T-helper 17 cell (primary cell): ENCODE measurements at places on chromosomes 1 and 21.

GRCh38 chr1:89221341-89221740 lies 22.6 kb upstream of the GBP4 start:
- no peak for DNase-seq
- H3K27me3 ChIP-seq = no peaks in the 10 kb centered on the region
- H3K4me1 ChIP-seq = no peaks in the 10 kb centered on the region
- H3K27ac ChIP-seq = no peak overlapping the region
- no peaks in the 10 kb centered on the region for H3K36me3 ChIP-seq
- no peak overlapping the region for H3K4me3 ChIP-seq

DNA sequence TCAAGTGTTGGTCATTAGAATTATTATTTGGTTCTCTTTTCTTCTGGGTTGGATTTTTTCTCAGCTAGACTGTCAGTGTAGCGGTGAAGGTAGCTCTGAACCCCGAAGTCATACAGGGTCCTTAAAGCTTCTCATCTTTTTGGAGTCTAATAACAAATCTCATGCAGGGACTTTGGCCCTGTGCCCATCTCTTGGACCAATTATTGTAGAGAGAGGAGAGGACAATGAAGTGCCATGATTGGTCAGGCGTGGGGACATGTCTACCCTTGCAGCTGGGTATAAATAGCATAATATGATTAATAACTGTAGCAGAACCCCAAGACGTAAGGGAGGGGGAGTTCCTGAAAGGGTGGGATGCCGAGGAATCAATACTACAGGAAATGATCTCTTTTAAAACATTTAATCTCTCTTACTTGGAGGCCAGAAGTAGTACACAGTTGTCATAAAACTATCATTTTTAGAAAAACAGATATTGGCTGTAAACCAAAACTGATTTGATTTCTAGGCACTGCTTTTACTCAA lies 8.8 kb downstream of the MAGI3 start:
- peaks cover 5% of the 10 kb centered on the region for H3K36me3 ChIP-seq
- no peak for DNase-seq
- H3K27ac ChIP-seq = no peak overlapping the region
- H3K4me3 ChIP-seq = no peak overlapping the region

- H3K27ac ChIP-seq = peak overlapping the region; percentile 98
- no peak for DNase-seq
- peaks cover 70% of the 10 kb centered on the region for H3K4me1 ChIP-seq
- H3K36me3 ChIP-seq = peaks cover 31% of the 10 kb centered on the region
Measured at GRCh38 chr1:111197598-111198284, 2.7 kb downstream of the DENND2D start.

GRCh38 chr1:32350785-32351398 lies 11.4 kb downstream of the FAM229A start:
- peaks cover 6% of the 10 kb centered on the region for H3K36me3 ChIP-seq
- H3K4me1 ChIP-seq = peaks cover 52% of the 10 kb centered on the region
- peak overlapping the region; percentile 56 for H3K27ac ChIP-seq
- peak overlapping the region; percentile 85 for H3K4me3 ChIP-seq
- H3K27me3 ChIP-seq = peaks cover 7% of the 10 kb centered on the region

- peaks cover 13% of the 10 kb centered on the region for H3K36me3 ChIP-seq
- no peak for DNase-seq
- peaks cover 41% of the 10 kb centered on the region for H3K4me1 ChIP-seq
- peak overlapping the region; percentile 14 for H3K27ac ChIP-seq
Measured at GRCh38 chr1:117932576-117932975, 3.0 kb downstream of the WDR3 start.

DNA sequence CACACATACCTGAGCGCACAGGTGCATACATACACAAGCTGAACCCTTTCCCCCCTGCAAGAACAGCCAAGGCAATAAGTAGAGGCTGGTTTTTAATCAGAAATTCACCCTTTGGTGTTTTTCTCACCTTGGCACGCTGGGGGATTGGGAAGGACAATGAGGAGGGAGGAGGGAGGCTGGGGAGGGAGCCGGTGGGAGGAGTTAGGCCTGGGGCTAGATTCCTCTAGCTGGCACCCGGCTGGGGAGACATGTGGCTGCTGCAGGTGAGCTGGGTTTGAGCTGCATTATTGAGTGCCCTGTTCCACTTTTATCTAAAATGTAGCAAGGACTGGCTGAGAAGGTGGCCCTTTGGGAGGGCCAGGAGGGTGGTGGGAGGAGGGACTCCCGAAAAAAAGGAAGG lies 97.8 kb upstream of the CSF3R start:
- no peak overlapping the region for H3K27ac ChIP-seq
- no peak overlapping the region for H3K4me3 ChIP-seq
- no peaks in the 10 kb centered on the region for H3K36me3 ChIP-seq
- DNase-seq = no peak
- peaks cover 41% of the 10 kb centered on the region for H3K27me3 ChIP-seq

DNA sequence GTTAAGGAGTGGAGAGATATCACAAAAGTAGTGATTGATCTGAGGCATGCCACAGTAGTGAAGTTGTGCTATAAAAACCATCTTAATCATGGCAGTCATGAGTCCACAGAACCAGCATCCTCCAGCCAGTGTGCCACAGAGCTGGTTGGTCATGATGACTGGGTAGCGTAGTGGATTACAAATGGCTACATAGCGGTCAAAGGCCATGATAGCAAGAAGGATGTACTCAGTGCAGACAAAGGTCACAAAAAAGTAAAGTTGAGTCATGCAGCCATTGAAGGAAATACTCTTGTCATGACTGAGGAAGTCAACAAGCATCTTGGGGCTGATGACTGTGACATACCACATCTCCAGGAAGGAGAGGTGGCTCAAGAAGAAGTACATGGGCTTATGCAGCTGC lies 6.7 kb downstream of the OR6Y1 start:
- no peak for DNase-seq
- H3K36me3 ChIP-seq = no peaks in the 10 kb centered on the region
- H3K4me3 ChIP-seq = no peak overlapping the region
- H3K27me3 ChIP-seq = peaks cover 9% of the 10 kb centered on the region
- no peaks in the 10 kb centered on the region for H3K4me1 ChIP-seq
- H3K27ac ChIP-seq = no peak overlapping the region

DNA sequence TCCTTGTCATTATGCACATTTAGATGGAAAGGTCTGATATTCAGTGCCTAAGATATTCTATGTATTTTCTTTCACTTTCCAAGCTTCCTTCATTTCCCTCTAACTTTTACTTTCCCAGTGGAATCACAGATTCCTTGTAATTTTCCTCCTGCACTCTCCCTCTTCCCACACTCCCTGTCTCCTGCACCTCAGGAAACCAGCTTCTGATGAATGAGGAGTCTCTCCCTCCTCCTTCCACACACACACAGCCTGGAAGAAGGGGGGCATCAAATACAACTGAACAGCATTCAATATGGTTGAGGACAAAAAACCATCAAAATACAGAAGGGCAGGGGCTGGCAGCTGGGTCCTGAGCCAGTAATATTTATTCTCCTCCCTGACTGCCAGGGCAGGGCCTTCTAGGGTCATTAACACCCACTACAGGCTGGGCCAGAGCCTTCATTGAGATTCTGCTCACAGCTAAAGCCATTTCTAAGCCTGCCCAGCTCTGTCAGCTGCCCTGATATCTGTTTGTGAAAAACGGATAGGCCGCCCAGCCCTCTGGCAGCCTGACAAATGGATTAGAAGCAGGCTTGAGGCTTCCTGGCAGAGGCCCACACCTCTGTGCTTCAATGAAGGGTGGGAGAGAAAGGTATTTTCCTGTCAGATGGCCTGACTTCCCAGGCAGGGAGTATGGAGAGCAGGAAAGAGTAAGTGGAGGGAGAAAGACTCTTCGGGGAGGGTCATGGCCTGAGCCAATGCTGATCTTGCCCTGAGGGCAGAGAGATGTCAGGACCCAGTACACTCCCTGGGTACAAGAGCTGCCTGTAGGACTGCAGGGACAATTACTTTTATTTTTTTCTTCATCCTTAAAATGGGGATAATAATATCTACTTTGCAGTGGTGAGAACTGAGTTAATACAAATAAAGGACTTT lies 138.9 kb upstream of the SPATA6 start:
- no peaks in the 10 kb centered on the region for H3K4me1 ChIP-seq
- no peak overlapping the region for H3K4me3 ChIP-seq
- H3K27me3 ChIP-seq = peaks cover 7% of the 10 kb centered on the region
- H3K36me3 ChIP-seq = no peaks in the 10 kb centered on the region
- DNase-seq = no peak

DNA sequence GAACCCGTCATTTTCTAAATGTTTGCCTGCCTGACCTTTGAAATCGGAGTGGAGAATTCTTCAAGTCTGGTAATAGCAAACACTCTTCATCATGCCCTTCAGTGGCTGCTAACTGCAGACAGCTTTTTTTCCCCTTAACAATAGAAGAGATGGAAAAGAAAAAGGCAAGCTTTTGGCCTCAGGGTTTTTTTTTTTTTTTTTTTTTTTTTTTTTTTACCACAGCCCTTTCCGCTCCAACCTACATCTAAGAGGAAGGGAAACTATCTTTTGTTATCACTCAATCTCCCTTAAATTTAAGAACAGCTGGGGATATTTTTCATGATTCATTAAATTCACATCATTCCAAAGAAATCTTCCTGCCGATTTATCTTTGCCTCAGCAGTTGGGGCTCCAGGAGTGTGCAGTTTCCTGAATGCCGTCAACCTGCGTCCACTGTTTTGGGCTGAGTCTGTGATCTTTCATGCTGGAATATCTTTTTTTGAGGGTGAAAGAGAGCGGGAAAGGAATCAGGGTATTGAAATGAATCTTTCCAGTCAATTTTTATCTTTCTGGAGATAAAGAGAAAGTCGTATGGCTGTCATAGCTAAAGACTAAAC lies 144.5 kb upstream of the SMYD2 start:
- H3K4me3 ChIP-seq = no peak overlapping the region
- H3K27ac ChIP-seq = no peak overlapping the region
- H3K36me3 ChIP-seq = no peaks in the 10 kb centered on the region

DNA sequence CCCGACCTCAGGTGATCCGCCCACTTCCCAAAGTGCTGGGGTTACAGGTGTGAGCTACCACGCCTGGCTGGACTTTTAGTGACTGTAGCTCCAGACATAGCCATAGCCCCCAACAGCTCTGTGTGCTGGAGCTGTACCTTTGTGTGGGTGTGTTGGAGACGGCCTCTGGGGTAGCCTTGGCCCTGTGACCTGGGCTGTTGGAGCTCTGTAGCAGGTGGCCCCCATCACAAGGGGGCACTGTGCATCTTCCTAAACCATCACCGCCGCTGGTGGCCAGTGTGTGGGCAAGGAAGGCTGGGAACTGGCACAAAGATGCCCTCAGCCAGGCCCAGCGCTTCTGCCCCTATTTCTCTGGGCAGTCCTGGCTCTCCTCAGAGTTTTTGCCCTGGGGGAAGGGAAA lies 38.4 kb upstream of the FOXO6 start:
- H3K27me3 ChIP-seq = peaks cover 32% of the 10 kb centered on the region
- peaks cover 2% of the 10 kb centered on the region for H3K36me3 ChIP-seq
- DNase-seq = no peak
- H3K27ac ChIP-seq = no peak overlapping the region
- peaks cover 4% of the 10 kb centered on the region for H3K4me1 ChIP-seq

GRCh38 chr1:194705123-194705854 lies 1518.9 kb upstream of the B3GALT2 start:
- no peaks in the 10 kb centered on the region for H3K36me3 ChIP-seq
- no peaks in the 10 kb centered on the region for H3K27me3 ChIP-seq
- H3K27ac ChIP-seq = no peak overlapping the region
- no peak for DNase-seq
- no peak overlapping the region for H3K4me3 ChIP-seq

- H3K27ac ChIP-seq = no peak overlapping the region
- H3K36me3 ChIP-seq = peaks cover 2% of the 10 kb centered on the region
- no peak overlapping the region for H3K4me3 ChIP-seq
Measured at GRCh38 chr1:111269825-111270406, 20.7 kb upstream of the CHIA start.

GRCh38 chr1:98940069-98940721 lies 64.5 kb downstream of the PLPPR5 start:
- no peaks in the 10 kb centered on the region for H3K36me3 ChIP-seq
- H3K27ac ChIP-seq = no peak overlapping the region
- peaks cover 13% of the 10 kb centered on the region for H3K4me1 ChIP-seq
- H3K4me3 ChIP-seq = no peak overlapping the region
- H3K27me3 ChIP-seq = no peaks in the 10 kb centered on the region

GRCh38 chr1:110208916-110209645 lies 1.0 kb upstream of the KCNC4 start:
- peak overlapping the region; percentile 86 for H3K4me3 ChIP-seq
- H3K27ac ChIP-seq = peak overlapping the region; percentile 90
- H3K27me3 ChIP-seq = no peaks in the 10 kb centered on the region
- no peaks in the 10 kb centered on the region for H3K36me3 ChIP-seq

DNA sequence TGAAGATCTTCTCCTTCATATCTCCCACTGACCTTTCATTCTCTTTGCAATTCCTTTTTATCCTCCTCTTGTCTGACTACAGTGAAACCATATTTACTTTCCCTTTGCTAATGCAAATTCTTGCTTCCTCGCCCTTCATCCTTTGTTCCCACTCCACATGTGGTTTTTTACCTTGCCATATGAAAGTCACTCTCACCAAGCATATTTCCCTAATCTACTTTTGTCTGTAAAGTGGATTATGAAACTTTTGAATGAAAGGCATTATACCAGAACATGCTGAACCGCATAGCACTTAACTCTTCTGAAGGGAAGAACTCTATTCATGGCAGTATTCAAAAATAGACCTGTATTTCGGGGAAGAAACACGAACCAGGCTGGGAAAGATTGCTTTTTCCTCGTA lies 8.0 kb upstream of the TMPRSS15 start:
- H3K27ac ChIP-seq = no peak overlapping the region
- DNase-seq = no peak
- no peaks in the 10 kb centered on the region for H3K36me3 ChIP-seq
- H3K4me1 ChIP-seq = no peaks in the 10 kb centered on the region

DNA sequence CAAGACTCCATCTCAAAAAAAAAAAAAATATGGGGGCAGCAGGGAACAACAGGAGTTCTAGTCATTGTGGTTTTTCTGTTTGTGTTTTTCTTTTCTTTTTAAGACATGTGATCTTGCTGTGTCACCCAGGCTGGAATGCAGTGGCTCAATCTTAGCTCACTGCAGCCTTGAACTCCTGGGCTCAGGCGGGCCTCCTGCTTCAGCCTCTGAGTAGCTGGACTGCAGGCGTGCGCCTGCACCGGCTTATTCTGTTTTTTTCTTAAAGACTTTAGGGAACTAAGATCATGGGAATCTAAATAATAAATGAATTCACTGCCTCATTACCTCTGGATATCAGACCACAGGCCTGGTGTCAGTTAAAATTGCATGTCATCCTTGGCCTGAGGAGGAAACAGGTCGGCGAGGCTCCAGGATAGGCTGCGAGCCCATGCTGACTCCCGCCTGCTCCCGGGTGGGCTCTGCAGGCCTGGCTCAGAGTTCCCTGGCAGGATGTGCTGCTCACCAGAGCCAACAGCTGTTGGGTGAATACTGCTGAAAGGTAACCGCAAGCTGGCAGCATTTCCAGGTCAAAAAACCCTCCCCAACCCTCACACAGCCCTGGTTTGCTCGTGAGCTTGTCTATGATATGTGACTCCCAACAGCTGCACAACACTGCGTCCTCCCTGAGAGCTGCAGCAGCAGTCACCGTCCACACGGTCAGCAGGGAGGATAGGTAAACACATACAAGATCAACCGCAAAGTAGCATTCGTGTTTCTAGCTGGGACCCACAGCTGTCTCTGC lies 58.1 kb downstream of the SCCPDH start:
- no peaks in the 10 kb centered on the region for H3K36me3 ChIP-seq
- H3K4me1 ChIP-seq = peaks cover 6% of the 10 kb centered on the region
- DNase-seq = no peak

GRCh38 chr1:88557014-88557413 lies 127.1 kb upstream of the PKN2 start:
- no peak for DNase-seq
- no peak overlapping the region for H3K27ac ChIP-seq
- no peak overlapping the region for H3K4me3 ChIP-seq
- H3K27me3 ChIP-seq = peaks cover 9% of the 10 kb centered on the region
